ENCODE measurements at places on chromosomes 5 and 9.

- peak; percentile 60 for DNase-seq
Measured at GRCh38 chr9:112065806-112066606, 109.1 kb downstream of the SUSD1 start.

GRCh38 chr5:50476549-50476948 is 35.5 kb upstream of the EMB start:
- no peak for DNase-seq

- DNase-seq: no peak
Measured at GRCh38 chr5:177985430-177986040, 10.5 kb downstream of the PROP1 start.

- DNase-seq: no peak
Measured at GRCh38 chr5:69451941-69452647, 37.2 kb downstream of the MARVELD2 start.

- no peak for DNase-seq
Measured at GRCh38 chr9:24572406-24572805, 26.7 kb upstream of the IZUMO3 start.

- DNase-seq: no peak
Measured at GRCh38 chr5:56270058-56270457, 36.9 kb upstream of the ANKRD55 start.

GRCh38 chr5:100855937-100856430 is 47.1 kb downstream of the ST8SIA4 start:
- no peak for DNase-seq

GRCh38 chr9:107409581-107410389 is 79.8 kb downstream of the KLF4 start:
- no peak for DNase-seq

- no peak for DNase-seq
Measured at GRCh38 chr5:169970339-169970738, 10.0 kb downstream of the INSYN2B start.

DNA sequence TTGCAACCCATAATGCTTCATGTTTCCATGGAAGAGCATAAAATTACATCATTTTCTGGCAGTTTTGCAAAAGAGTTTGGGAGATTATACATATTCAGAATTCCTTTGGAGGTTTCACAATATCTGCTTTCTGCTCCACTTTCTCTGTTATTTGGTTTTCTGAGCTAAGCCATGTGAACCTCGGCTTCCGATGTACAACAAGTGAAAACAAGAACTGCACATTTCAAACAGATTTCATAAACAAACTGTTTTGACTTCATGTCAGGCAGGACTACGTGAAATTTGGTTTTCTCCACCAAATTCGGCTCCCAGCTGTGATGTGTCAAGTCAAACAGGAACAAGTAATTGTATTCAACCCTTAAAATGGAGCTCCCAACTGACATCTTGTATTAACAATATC is 609.8 kb downstream of the IRX1 start:
- DNase-seq: no peak

DNA sequence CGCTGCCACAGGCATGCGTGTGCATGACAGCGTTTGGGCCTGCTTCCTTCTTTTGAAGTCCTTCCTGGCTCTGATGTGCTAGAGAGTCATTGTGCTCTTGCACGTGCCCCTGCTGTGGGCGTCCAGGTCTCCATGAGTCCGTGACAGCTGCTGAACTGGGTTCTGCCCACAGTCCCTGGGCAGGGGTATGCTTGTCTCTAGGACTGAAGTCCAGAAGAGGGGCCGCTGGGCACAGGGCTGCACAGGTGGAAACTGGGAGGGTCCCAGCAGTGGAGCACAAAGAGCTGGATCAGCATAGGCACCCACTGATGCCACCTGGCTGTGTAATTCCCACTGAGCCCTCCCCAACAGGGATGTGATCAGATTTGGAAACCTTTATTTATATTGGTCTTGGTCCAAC is 169.4 kb downstream of the IRX2 start:
- DNase-seq: no peak

- DNase-seq: no peak
Measured at GRCh38 chr5:36600917-36601527, 5.4 kb upstream of the SLC1A3 start.

- no peak for DNase-seq
Measured at GRCh38 chr5:93476251-93476742, 104.7 kb downstream of the NR2F1-AS1 start.

GRCh38 chr5:152514827-152515397 is 109.8 kb upstream of the NMUR2 start:
- DNase-seq: no peak

GRCh38 chr5:140835622-140836510 is 1.8 kb downstream of the PCDHA7 start:
- peak; percentile 59 for DNase-seq

GRCh38 chr5:152701305-152701949 is 296.3 kb upstream of the NMUR2 start:
- DNase-seq: no peak

DNA sequence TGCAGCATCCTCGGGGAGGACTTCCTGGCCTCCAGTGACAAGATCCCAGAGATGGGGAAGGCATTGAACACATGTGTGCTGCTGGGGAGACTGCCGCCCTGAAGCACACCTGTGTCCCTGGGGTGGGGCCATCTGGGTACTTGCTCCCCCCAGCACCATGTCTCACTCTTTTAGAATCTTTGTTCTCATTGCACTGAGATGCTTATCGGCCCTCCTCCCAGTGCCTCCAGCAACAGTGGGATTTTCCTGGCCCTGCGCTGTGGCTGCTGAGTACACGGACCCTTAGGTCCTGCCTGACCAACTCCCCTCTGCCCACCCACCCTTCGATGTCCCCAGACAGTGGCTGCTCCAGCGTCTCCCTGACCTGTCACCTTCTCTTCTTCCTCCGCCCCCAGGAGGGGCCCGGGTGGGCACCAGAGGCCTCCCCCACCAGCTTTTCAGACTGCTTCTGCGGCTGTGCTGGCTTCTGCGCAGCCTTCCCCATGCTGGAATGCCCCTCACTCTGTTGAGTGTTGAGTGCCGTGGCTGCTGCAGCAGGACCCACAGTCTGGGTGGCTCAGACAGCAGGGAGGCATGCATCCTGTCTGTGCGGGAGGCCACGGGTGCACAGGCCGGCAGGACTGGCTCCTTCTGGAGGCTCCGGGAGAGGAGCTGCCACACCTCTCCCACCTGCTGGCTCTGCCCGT is 145.9 kb upstream of the IRX2 start:
- DNase-seq: no peak
